ENCODE measurements at places on chromosomes 3 and 15. TPM values are rescaled to one million over a fixed set of nuclear protein-coding genes. Genes with fewer than 3 reads are reported as not detected.

GRCh38 chr3:192848371-192849233 is 69.1 kb downstream of the MB21D2 start:
- no peak overlapping the region for H3K4me3 ChIP-seq
- no peak for DNase-seq
- H3K27ac ChIP-seq, result no peak overlapping the region

GRCh38 chr3:197139586-197139985 is 110.0 kb upstream of the MELTF start:
- H3K4me3 ChIP-seq, result no peak overlapping the region
- H3K27ac ChIP-seq, result no peak overlapping the region
- no peak for DNase-seq
- no peaks in the 10 kb centered on the region for H3K4me1 ChIP-seq
- no peaks in the 10 kb centered on the region for H3K36me3 ChIP-seq
- no peaks in the 10 kb centered on the region for H3K27me3 ChIP-seq

DNA sequence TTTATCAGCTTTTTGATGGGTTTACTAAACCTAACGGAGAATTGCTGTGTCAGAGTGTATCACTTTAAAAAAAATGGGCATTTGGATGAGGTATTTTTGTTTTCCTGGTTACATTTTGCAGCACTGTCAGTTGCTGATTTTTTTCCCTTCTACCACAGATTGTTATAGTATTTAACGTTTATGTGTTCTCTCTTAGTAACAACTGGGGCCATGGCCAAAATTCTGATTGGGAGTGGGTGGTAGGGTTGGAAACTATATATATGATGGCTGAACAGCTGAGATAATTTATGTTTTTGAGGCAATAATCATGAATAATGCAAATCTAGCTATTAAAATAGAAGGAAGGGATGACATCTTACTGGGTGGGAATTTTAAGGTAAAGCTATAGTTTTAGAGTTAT is 229.4 kb upstream of the SUCLG2 start:
- DNase-seq, result no peak
- H3K27ac ChIP-seq, result no peak overlapping the region
- no peaks in the 10 kb centered on the region for H3K4me1 ChIP-seq
- H3K36me3 ChIP-seq, result no peaks in the 10 kb centered on the region
- no peaks in the 10 kb centered on the region for H3K27me3 ChIP-seq

DNA sequence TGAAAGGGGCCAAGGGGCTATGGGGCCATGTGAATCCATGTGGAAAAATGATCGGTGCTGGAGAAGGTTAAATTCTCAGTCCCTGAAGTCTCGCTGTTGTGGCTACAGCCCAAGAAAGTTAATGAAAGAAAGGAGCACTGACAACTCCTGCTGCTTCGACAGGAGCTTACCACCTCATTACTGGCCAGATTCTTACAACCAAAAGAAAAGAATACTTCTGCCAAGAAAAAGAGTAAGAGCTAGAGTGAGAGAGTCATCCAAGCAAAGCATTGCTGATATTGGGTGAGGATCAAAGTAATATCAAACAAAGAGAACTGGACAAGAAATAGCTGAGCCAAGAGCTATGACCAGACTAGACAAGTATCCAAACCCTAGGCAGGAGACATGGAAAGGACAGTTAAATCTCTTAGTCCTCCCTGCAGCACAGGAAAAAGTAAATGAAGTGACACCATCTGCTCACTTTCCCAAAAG is 348.4 kb upstream of the PLSCR5 start:
- no peak for DNase-seq
- H3K4me3 ChIP-seq, result no peak overlapping the region
- H3K27ac ChIP-seq, result no peak overlapping the region
- H3K27me3 ChIP-seq, result no peaks in the 10 kb centered on the region

DNA sequence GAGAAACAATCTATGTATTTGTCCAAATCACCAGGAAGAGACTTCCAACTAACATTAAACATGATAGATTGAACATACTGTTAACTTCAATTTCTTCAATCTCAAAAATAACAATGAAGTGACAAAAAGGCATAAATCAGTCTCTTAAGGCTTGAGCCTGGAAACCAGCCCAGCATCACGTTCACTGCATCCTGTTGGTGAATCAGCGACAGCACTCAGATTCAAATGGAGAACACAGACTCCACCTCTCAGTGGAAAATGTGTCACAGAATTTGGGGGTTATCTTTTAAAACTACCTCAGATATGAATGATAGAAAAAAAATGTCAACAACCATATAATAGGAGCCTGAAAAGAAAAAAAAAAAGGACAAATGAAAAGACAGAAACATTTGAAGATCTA is 212.0 kb downstream of the MINAR1 start:
- H3K4me3 ChIP-seq, result no peak overlapping the region
- H3K27ac ChIP-seq, result no peak overlapping the region
- DNase-seq, result no peak
- H3K27me3 ChIP-seq, result no peaks in the 10 kb centered on the region
- H3K4me1 ChIP-seq, result no peaks in the 10 kb centered on the region

DNA sequence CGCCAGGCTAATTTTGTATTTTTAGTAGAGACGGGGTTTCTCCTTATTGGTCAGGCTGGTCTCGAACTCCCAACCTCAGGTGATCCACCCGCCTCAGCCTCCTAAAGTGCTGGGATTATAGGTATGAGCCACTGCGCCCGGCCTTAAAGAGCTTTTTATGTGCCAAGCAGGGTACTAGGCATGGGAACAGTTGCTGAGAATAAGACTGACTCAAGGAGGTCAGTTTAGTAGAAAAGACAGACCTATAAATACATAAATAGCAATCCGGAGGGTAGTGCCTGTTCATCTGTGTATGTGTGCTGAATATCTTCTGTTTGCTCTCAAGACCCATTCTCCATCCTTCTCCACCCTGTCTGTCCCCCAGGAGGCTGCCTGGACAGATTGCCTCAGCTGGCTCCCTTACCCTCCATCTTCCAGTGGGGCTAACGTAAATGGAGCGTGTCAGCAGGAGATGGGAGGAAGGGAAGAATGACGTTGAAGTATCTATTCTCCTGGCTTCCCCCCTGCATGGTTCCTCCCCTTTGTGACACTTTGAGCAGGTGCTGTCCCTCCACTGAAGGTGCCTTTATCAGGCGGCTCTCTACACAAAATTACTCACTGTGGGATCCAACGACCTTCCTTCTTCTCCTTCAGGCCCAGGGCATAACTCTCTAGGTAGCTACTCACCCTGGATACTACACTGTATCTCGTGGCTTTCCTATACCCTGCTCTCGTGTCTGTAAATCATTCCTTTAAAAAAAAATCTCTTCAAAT is 31.1 kb downstream of the FBXO40 start:
- H3K36me3 ChIP-seq, result no peaks in the 10 kb centered on the region
- no peak for DNase-seq
- H3K4me1 ChIP-seq, result no peaks in the 10 kb centered on the region
- no peak overlapping the region for H3K4me3 ChIP-seq
- H3K27ac ChIP-seq, result no peak overlapping the region

DNA sequence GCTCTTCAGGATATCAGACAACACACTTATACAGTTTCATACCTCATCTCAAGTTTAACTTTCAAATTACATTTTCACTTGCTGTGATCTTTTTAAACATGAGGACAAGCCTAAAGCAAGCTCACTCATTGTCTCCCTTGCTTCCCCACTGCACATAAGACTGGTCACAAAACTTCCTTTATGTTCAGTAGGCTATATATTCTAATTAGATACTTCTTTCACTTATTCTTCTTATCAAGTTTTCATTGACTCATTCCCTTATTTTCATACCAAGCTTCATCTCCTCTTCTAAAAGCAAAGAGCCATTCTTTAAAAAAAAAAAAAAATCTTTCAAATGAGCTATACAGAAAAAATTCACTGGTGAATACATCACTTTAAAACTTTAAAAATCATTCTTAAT is 62.6 kb downstream of the ESYT3 start:
- no peak overlapping the region for H3K27ac ChIP-seq
- no peaks in the 10 kb centered on the region for H3K4me1 ChIP-seq
- no peaks in the 10 kb centered on the region for H3K27me3 ChIP-seq
- DNase-seq, result no peak
- no peaks in the 10 kb centered on the region for H3K36me3 ChIP-seq

DNA sequence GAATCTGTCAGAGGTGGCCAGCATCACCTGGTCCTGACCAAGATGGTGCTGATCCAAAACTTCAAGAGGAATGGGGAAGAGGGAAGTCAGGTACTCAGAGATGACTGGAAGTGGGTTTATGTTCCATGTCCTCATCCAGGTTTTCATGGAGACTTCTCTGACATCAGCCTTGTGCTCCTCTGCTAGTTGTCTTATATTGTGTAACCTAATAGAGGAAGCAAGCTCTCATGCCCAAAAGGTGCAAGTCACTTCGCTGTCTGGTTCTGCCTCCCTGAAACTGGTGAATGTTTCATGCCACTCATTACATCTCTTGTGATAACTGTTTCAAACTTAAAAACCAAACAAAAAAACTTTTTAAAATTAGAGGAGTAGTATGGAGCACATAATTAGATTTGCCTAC is 127.2 kb upstream of the MANF start:
- no peaks in the 10 kb centered on the region for H3K36me3 ChIP-seq
- no peaks in the 10 kb centered on the region for H3K4me1 ChIP-seq
- no peak overlapping the region for H3K27ac ChIP-seq
- no peak for DNase-seq

- H3K27ac ChIP-seq, result no peak overlapping the region
- H3K4me3 ChIP-seq, result no peak overlapping the region
- no peaks in the 10 kb centered on the region for H3K36me3 ChIP-seq
- H3K4me1 ChIP-seq, result no peaks in the 10 kb centered on the region
- H3K27me3 ChIP-seq, result no peaks in the 10 kb centered on the region
Observed at GRCh38 chr3:31613177-31613576, 80.5 kb downstream of the STT3B start.

DNA sequence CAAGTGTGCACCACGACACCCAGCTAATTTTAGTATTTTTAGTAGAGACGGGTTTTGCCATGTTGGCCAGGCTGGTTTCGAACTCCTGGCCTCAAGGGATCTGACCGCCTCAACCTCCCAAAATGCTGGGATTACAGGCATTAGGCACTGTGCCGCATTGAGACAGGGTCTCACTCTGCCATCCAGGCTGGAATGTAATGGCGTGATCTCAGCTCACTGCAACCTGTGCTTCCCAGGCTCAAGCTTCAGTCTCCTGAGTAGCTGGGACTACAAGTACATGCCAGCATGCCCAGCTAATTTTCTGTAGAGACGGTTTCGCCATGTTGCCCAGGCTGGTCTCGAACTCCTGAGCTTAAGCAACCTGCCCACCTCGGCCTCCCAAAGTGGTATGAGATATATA is 51.6 kb downstream of the ACAD9 start:
- H3K27me3 ChIP-seq, result no peaks in the 10 kb centered on the region
- no peak overlapping the region for H3K27ac ChIP-seq
- H3K36me3 ChIP-seq, result no peaks in the 10 kb centered on the region

- no peaks in the 10 kb centered on the region for H3K4me1 ChIP-seq
- H3K27ac ChIP-seq, result no peak overlapping the region
- H3K27me3 ChIP-seq, result no peaks in the 10 kb centered on the region
- H3K4me3 ChIP-seq, result no peak overlapping the region
- H3K36me3 ChIP-seq, result no peaks in the 10 kb centered on the region
Observed at GRCh38 chr3:105274536-105274935, 92.2 kb upstream of the ALCAM start.

DNA sequence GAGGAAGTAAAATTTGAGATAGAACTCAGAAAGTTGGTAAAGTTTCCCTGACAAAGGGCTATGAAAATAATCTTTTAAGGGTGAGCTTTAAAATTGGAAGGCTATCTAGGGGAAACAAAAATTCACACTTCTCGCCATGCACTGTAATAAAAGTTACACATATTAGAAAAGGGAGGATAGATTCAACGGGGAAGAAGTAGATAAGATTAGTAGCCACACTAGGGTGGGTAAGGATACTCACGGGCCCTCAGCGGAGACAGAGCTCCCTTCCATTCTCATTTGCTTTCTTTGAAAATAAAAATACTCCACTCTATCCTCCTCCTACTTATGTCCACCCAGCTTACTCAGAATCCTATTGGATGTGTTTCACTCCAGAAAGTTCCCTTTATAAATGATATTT is 691.3 kb upstream of the NR2F2 start:
- H3K36me3 ChIP-seq, result no peaks in the 10 kb centered on the region
- no peak overlapping the region for H3K4me3 ChIP-seq
- no peak for DNase-seq
- H3K27me3 ChIP-seq, result no peaks in the 10 kb centered on the region

- no peaks in the 10 kb centered on the region for H3K36me3 ChIP-seq
- H3K27me3 ChIP-seq, result no peaks in the 10 kb centered on the region
- no peak overlapping the region for H3K4me3 ChIP-seq
- no peak overlapping the region for H3K27ac ChIP-seq
- H3K4me1 ChIP-seq, result peaks cover 5% of the 10 kb centered on the region
- peak; percentile 56 for DNase-seq
Observed at GRCh38 chr3:195040094-195040493, 230.9 kb downstream of the XXYLT1 start.

DNA sequence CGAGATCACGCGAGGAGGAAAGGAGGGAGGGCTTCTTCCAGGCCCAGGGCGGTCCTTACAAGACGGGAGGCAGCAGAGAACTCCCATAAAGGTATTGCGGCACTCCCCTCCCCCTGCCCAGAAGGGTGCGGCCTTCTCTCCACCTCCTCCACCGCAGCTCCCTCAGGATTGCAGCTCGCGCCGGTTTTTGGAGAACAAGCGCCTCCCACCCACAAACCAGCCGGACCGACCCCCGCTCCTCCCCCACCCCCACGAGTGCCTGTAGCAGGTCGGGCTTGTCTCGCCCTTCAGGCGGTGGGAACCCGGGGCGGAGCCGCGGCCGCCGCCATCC is 1.1 kb upstream of the SETD5 start:
- no peaks in the 10 kb centered on the region for H3K27me3 ChIP-seq
- peaks cover 32% of the 10 kb centered on the region for H3K4me1 ChIP-seq
- H3K4me3 ChIP-seq, result peak overlapping the region; percentile 83
- H3K36me3 ChIP-seq, result no peaks in the 10 kb centered on the region

DNA sequence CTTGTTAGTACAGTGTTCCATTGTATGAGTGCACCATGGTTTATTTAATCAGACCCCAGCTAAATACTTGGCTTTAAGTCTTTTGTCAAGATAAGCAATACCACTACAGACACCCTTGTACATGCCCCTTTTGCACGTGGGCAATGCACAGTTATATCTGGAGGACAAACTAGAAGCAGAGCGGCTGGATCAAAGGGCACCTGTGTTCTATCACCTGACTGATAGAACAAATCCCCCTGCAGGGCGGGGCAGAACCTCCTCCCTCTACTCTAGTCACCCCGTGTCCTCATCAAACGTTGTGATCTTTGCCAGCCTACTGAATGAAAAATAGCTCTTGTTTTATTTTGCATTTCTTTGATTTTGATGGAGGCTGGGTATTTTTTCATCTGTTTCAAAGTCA is 314.9 kb downstream of the TLE3 start:
- no peak for DNase-seq
- no peaks in the 10 kb centered on the region for H3K4me1 ChIP-seq
- no peaks in the 10 kb centered on the region for H3K27me3 ChIP-seq
- H3K4me3 ChIP-seq, result no peak overlapping the region

Gene TMEM207
- total RNA-seq, result 1.6 TPM

Gene ITGA11
- total RNA-seq, result 5.6 TPM

Gene CLRN1
- 0.43 TPM for total RNA-seq

Gene SH3GL3
- 135 TPM for total RNA-seq

Gene EIF4E3
- total RNA-seq, result 17.4 TPM

Measured in testis (tissue), 5 donors.